ENCODE measurements at places on chromosomes 11 and 22. TPM values are rescaled to one million over a fixed set of nuclear protein-coding genes. Genes with fewer than 3 reads are reported as not detected.

Gene PITPNB
- 76.4 TPM for total RNA-seq

Gene ARVCF
- 3.5 TPM for total RNA-seq

DNA sequence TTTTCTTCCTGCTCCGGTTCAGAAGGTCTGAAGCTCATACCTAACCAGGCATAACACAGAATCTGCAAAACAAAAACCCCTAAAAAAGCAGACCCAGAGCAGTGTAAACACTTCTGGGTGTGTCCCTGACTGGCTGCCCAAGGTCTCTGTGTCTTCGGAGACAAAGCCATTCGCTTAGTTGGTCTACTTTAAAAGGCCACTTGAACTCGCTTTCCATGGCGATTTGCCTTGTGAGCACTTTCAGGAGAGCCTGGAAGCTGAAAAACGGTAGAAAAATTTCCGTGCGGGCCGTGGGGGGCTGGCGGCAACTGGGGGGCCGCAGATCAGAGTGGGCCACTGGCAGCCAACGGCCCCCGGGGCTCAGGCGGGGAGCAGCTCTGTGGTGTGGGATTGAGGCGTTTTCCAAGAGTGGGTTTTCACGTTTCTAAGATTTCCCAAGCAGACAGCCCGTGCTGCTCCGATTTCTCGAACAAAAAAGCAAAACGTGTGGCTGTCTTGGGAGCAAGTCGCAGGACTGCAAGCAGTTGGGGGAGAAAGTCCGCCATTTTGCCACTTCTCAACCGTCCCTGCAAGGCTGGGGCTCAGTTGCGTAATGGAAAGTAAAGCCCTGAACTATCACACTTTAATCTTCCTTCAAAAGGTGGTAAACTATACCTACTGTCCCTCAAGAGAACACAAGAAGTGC lies 661 bp upstream of the MALAT1 start:
- peaks cover 29% of the 10 kb centered on the region for H3K36me3 ChIP-seq
- DNase-seq, result peak; percentile 72
- H3K27me3 ChIP-seq, result no peaks in the 10 kb centered on the region

- no peak for DNase-seq
- no peaks in the 10 kb centered on the region for H3K27me3 ChIP-seq
- no peak overlapping the region for H3K27ac ChIP-seq
- no peaks in the 10 kb centered on the region for H3K36me3 ChIP-seq
- no peak overlapping the region for H3K4me3 ChIP-seq
Observed at GRCh38 chr11:58900479-58901420, 38.5 kb upstream of the GLYATL1 start.

Gene C11orf42
- total RNA-seq, result not detected

Gene TRPC6
- total RNA-seq, result not detected

DNA sequence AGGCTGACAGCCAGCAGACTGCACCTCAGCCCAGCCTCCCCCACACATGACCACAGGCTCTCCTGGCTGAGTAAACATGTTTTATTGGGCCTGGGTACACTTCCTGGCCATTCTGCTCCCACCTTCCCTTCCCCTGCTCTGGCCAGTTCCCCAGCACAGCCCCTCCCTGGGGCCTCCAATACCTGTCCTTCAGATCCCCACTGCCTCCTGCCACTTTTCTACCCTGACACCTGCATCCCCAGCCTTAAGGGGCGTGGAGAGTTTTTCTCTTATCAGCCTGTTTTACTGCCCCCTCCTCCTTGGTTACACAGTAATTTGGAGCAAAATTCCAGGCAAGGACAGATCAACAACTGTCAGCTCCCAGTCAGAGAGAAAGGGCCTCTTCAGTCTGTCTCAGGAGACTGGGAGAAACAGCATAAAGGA lies at the start of gene ISX:
ISX (plus strand) TSS at position 363 of the 423 bp plus-strand sequence. CDS start 930 bp downstream, outside the sequence.
- DNase-seq, result no peak
- H3K36me3 ChIP-seq, result no peaks in the 10 kb centered on the region
- H3K4me3 ChIP-seq, result no peak within 1 kb of the TSS
- H3K27ac ChIP-seq, result no peak within 1 kb of the TSS

Gene CASP5
- total RNA-seq, result not detected

- no peaks in the 10 kb centered on the region for H3K27me3 ChIP-seq
- H3K4me1 ChIP-seq, result no peaks in the 10 kb centered on the region
- H3K4me3 ChIP-seq, result no peak overlapping the region
- H3K36me3 ChIP-seq, result peaks cover 31% of the 10 kb centered on the region
- no peak for DNase-seq
Observed at GRCh38 chr11:68052137-68052873, 13.5 kb downstream of the TCIRG1 start.

Gene RASGRP2
- 463 TPM for total RNA-seq

Gene MFRP
- not detected for total RNA-seq

- H3K4me3 ChIP-seq, result no peak overlapping the region
- no peaks in the 10 kb centered on the region for H3K27me3 ChIP-seq
- peaks cover 48% of the 10 kb centered on the region for H3K36me3 ChIP-seq
- H3K4me1 ChIP-seq, result no peaks in the 10 kb centered on the region
Observed at GRCh38 chr11:68893282-68893681, 10.3 kb downstream of the MRPL21 start.

Gene ZNF280B
- total RNA-seq, result 2.2 TPM

DNA sequence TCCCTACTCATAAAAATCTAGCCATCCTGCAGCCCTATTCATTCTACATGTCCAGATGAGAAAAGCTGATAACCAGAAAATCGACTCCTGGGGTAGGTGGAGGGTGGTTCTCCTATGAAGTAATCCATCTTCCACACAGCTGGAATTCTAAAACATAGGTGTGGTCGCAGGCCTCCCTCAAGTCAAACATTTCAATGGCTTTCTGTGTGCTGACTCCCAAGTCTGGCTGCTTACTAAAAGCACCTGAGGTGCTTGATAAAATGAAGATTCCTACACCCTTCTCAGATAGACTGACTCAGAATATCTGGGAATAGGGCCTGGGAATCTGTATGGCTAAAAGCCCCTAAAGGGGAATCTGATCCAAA lies 26.1 kb downstream of the IRAG1 start:
- H3K4me1 ChIP-seq, result no peaks in the 10 kb centered on the region
- no peak for DNase-seq
- H3K4me3 ChIP-seq, result no peak overlapping the region
- H3K27ac ChIP-seq, result no peak overlapping the region

GRCh38 chr11:111176603-111177002 lies 68.9 kb upstream of the POU2AF2 start:
- no peaks in the 10 kb centered on the region for H3K4me1 ChIP-seq
- no peak overlapping the region for H3K4me3 ChIP-seq
- no peak overlapping the region for H3K27ac ChIP-seq
- H3K36me3 ChIP-seq, result no peaks in the 10 kb centered on the region
- no peak for DNase-seq

DNA sequence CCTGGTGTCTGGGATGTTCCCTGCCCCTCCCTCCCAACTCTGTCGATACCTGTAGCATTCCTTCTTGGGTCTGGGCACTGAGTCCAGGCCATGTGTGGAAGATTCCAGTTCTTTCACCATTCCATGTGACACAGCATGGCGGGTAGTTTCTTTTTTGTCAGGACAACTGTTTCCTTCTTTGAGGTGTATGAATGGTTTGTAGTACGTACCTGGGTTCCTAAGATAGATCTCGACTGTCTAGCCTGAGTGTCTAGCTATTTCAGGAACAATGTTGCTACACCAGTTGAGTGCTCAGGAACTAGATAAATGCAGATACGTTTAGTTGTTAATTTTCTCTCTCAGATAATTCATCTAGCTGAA lies 43.3 kb downstream of the TNRC6B start:
- peaks cover 94% of the 10 kb centered on the region for H3K4me1 ChIP-seq
- no peak overlapping the region for H3K27ac ChIP-seq
- no peaks in the 10 kb centered on the region for H3K36me3 ChIP-seq

- peaks cover 26% of the 10 kb centered on the region for H3K4me1 ChIP-seq
- no peaks in the 10 kb centered on the region for H3K27me3 ChIP-seq
- DNase-seq, result no peak
- no peak overlapping the region for H3K27ac ChIP-seq
- no peaks in the 10 kb centered on the region for H3K36me3 ChIP-seq
Observed at GRCh38 chr22:46617207-46617985, 2.8 kb upstream of the GRAMD4 start.

Gene DENND6B
- 1.5 TPM for total RNA-seq

DNA sequence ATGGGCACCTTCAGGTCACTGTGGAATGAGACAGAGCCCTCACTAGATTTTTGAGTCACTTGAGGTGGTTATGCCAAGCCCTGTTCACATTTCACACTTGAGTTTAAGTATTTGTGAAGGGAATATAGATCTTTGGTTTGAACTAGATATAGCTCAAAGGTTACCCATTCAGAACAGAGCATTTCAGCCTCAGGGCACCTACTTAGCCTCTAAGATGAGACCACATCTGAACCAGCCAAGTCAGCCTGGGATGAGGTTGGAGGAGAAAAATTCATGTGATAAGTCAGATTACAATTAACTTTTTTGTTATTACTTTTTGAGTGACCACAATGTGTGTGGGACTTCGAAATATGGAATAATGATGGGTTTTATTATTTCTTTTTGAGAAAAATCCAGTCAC lies 127.8 kb downstream of the TEAD1 start:
- DNase-seq, result no peak
- H3K27me3 ChIP-seq, result peaks cover 7% of the 10 kb centered on the region
- H3K4me3 ChIP-seq, result no peak overlapping the region

GRCh38 chr11:35289821-35290220 lies 129.5 kb downstream of the SLC1A2 start:
- no peak for DNase-seq
- peaks cover 8% of the 10 kb centered on the region for H3K4me1 ChIP-seq
- H3K4me3 ChIP-seq, result no peak overlapping the region
- H3K27ac ChIP-seq, result no peak overlapping the region
- no peaks in the 10 kb centered on the region for H3K36me3 ChIP-seq

Gene PDE3B
- total RNA-seq, result 219 TPM

Measured in CD4-positive, alpha-beta memory T cell (primary cell).